Glomerular endothelial cell (primary cell): ENCODE measurements at places on chromosomes 5 and 9. TPM values are rescaled to one million over a fixed set of nuclear protein-coding genes. Genes with fewer than 3 reads are reported as not detected.
A peak's percentile ranks its signal among the peaks of the same experiment; 100 is the strongest.

DNA sequence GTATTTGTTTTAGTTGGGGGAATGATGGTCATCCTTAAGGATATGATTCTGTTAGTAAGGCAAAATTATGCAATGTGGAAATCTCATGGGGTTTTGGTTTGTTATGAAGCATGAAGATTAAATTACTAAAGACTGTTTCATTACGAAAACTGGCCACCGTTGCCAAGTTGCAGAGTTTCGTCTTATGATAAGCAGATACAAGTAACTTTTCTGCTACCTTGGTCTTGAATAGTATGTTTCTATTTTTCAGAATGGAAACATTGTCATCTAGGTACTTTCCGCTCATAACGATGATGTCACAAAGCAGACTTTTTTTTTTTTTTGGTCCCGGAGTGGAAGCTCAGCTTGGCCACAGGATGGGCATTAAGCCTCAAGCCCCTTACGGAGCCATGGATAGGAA, 4.2 kb downstream of the CCNI2 start:
- no peak for DNase-seq

GRCh38 chr5:174425271-174425963, 299.0 kb upstream of the MSX2 start:
- no peak for DNase-seq

DNA sequence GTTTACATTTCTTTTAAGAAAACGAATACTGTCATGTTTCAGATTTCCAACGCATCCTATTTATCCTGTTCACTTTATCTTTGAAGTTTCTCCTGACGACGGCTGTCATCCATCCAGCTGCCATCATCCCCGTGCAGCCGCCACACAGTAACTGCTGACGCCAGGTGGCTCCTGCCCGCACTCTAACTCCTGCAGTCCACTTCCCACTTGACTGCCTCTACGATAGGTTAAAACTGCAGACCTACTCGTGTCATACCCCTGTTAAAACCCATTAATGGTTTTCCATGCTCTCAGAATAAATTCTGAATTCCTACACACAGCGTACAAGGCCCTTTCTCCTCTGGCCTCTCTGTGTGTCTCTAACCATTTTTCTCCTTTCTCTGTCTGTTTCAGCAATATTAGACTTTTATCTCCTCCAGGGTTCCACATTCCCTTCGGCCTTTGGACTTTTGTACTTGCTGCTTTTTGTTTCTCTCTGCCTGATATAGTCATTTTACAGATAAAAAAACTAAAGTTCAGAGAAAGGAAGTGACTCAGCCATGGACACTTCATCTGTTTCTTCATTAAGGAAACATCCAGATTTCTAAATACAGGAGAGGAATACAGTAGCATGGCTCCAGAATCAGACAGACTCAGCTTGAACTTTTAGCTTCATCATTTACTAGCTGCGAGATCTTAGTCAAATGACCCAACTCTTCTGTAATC, 84.9 kb downstream of the ADAMTS12 start:
- no peak for DNase-seq

The ST8SIA4 gene
- total RNA-seq = 1.6 and 3.9 TPM in 2 replicates

The ESM1 gene
- 188 and 285 TPM in 2 replicates for total RNA-seq

The HNRNPK gene
- total RNA-seq = 557 and 583 TPM in 2 replicates

The ASPN gene
- not detected in 2 replicates for total RNA-seq

DNA sequence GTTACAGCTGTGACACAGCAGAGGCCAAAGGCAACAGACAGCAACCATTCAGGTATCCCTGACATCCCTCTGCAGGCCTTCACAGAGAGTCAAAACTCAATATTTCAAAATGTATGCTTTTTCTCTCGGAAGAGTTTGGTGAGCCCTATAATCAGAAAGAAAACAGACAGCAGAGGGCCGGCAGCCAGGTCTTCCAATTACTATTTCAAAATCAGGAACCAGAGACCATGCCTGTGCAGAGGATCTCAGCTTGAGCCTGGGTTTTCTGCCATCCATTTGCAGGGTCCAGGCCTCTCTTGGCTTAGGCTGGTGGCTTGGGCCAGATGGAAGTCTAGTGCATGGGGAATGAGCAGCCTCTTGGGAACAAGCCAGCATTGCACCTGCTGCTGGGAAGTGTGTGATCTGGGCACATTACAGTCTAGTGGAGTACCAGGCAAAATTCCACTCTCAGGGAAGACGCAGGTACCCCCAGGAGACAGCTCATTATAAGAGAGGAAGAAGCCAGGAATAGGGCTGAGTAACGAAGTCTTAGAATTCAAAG, 231.3 kb downstream of the ENC1 start:
- no peak for DNase-seq

The SPATA31C1 gene
- not detected in 2 replicates for total RNA-seq

The SCGB3A2 gene
- total RNA-seq = not detected in 2 replicates

DNA sequence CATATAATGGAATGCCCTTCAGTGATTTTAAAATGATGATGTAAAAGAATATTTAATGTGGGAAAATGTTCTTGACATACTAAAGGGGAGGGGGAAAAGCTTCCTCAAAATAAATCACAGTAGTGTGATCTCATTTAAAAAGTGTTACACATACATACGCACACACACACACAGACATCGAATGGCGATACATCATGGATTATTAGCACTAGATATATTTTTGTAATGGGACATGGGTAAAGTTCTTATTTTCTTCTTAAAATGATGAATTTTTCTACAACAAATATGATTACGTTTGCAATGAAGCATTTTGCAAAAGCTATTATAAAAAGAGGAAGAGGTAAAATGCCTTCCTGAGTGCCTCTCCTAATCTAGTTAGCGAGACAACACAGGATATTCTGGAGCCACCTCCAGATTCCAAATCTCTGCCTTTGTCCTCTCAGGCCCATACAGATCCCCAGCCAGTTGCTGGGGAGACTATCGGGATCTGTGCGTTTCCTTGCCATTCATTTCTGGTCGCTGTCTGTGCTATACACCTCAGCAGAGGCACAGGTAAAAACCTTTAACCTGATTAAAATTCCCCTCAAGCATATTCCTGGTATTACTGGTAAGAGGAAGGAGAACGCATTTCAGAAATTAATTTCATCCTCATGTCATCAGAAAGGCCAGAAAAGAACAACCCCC, 69.6 kb downstream of the SLC28A3 start:
- DNase-seq = no peak

GRCh38 chr9:83339435-83339834, 198.8 kb downstream of the FRMD3 start:
- no peak for DNase-seq

The LIX1 gene
- total RNA-seq = not detected in 2 replicates

- DNase-seq = peak; percentile 33
These were observed 759.5 kb downstream of the TAF11L14 start for GRCh38 chr5:18393565-18394442.

The FBXL7 gene
- total RNA-seq = 26.4 and 41.9 TPM in 2 replicates
